ENCODE measurements at places on chromosomes 3 and 15.

DNA sequence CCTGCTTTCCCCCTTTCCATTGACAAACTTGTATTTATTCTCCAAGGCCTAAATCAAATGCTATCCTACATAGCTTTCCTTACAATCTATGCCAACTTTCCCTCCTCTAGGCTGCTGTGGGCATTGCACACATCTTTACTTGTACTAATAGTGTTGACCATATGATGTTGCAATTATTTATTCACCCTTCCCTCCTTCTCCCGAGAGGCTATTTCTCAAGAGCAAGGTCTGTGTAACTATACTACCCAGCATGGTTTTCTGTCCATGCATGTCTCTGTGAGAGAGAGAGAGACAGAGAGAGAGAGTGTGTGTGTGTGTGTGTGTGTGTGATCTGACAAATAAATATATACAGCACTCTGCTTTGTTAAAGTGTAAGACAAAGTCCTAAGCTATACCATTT, 63.8 kb downstream of the GTPBP8 start:
- DNase-seq, result no peak

DNA sequence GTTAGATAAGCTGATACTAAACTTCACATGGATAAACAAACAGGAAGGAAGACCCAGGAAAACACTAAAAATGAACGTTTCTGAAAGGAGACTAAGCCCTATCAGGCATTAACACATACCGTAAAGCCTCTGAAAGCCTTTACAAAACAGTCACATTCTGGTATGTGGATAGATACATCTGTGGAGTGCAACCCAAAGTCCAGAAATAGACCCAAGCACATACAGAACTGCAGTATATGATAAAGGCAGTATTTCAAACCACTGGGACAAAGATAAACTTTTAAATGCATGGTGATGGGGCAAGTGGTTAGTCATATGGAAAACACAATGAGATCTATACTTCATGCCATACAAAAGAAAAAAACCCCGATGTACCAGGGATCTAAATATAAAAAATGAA, 26.0 kb downstream of the DCBLD2 start:
- no peak for DNase-seq

- no peak for DNase-seq
Measured at GRCh38 chr3:134824791-134825190, 29.7 kb downstream of the EPHB1 start.

GRCh38 chr3:151962912-151963311, 89.5 kb downstream of the SUCNR1 start:
- no peak for DNase-seq

DNA sequence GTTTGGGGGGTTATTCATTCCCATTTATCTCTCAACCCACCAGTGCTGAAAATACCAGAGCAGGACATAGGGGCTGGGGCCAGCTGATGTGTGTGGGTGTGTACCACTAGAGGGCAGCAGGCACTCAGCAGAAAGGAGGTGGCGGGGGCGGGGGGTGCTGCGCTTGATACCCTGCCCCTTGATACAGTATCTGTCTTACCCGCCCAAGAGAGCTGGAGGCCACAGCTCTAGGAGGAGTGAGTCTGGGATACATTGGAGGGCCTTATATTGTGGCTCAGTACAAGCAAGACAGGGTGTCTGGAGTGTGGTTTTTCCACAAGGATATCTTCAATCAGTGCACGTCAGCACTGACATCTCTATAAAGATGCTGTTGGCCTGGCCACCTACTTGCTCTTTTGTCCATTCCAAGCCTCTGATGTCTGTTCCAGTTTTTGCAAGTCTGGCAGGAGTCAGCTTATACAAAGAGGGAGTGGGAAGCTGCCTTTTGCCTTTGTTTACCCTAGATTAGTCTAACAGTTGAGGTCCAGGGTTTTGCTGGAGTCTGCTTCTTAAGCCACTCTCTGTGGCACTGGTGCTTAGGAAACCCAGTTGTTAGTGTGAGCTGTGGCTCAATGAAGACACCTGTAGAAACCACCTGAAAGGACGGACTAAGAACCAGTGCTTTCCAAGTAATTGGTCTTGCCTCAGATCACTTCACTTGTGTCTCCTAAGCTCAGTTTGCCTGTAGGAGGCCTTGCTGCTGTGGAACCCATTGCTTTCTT, 1.5 kb upstream of the RBM15B start:
- peak; percentile 75 for DNase-seq

GRCh38 chr3:39937315-39937714, 127.9 kb downstream of the MYRIP start:
- no peak for DNase-seq

DNA sequence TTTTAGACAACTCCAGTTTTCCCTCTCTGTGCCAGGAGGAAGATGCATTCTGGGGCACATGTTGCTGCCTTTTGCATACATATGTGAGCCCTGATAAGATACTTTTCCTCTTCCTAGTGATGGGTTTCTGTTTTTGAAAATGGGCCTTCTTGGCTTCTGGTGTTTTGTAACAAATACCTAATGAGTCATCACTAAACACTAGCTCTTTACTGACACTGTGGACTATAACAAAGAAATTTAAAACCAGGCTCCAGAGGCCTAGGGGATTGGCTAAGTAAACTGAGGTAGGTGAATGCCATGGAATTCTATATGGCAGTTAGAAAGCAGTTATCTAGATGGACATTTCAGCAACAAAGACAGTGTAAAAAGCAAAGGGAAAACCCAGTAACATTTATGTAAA, 93.4 kb upstream of the NR2E3 start:
- no peak for DNase-seq

DNA sequence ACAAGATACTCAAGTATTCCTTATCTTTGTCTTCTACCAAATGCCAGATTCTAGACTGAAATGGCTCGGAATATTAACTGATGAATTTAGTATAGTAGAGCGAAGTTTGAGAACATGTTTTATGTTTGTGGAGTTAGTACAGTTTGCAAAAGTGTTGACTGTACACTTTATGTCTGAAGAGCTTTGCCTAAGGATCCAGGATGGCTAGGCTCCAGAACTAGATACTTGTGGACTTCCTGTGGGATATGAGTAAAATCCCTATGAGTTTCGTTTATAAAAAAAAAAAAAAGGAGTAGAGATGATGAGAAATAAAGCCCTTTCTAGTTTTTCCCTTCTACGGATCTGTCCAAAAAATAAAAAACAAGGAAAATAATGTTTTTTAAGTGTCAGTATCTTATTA, 96.7 kb downstream of the TP63 start:
- no peak for DNase-seq

DNA sequence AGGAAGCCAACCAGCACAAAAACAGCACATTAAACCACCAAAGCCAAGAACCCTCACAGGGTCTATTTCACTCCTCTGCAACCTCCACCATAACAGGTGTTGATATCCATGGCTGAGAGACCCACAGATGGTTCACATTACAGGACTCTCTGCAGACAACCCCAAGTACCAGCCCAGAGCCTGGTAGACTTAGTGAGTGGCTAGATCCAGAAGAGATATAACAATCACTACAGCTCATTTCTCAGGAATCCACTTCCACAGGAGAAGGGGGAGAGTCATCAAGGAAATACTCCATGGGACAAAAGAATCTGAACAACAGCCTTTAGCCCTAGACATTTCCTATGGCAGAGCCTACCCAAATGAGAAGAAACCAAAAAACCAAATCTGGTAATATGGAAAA, 168.1 kb upstream of the CD96 start:
- no peak for DNase-seq

DNA sequence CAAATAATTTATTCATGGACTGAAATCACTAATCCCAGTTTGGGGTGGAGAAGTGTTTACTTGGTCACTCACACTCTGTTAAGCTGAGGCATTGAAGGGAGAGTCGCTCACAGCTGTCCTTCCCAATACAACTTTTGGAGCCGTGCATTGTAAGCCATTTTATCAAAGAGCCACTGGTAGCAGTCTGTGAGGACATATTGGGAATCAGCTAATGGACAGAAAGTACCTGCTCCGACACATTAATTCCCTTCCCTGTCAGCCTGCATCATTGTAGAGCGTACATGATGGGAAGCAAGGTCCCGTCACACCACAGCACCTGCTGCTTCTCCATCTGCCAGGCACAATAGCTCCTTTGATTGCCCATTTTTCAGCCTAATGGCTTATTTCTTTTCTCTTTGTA, 643.2 kb downstream of the SQOR start:
- no peak for DNase-seq

- no peak for DNase-seq
Measured at GRCh38 chr3:60202052-60202726, 1049.1 kb downstream of the FHIT start.

- DNase-seq, result no peak
Measured at GRCh38 chr3:67647390-67647878, 7.0 kb downstream of the SUCLG2 start.

- DNase-seq, result no peak
Measured at GRCh38 chr15:28984421-28985315, 98.9 kb downstream of the APBA2 start.

- DNase-seq, result no peak
Measured at GRCh38 chr3:160023476-160023875, 34.8 kb downstream of the IL12A start.

GRCh38 chr15:63633312-63633711, 36.1 kb downstream of the FBXL22 start:
- no peak for DNase-seq

GRCh38 chr3:119609301-119609700, 11.6 kb downstream of the PLA1A start:
- no peak for DNase-seq

DNA sequence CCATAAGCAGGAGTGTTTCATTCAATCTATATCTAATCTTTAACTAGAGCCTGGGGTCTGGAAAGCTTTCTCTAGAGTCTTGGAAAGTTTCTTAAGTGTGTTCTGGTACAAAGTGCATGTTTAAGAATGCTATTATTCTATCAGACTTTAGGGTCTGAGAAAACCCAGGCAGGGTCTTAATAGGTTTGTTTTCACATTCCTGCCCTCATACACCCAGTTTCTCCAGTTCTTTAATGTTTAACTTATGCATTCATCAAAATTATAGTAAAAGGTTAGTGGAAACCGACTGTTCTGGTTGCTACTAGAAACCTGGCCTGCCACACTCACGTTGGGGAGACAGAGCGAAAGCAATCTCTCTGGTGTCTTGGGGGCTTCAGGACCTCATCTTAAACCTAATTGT, 102.9 kb upstream of the WDR72 start:
- no peak for DNase-seq

DNA sequence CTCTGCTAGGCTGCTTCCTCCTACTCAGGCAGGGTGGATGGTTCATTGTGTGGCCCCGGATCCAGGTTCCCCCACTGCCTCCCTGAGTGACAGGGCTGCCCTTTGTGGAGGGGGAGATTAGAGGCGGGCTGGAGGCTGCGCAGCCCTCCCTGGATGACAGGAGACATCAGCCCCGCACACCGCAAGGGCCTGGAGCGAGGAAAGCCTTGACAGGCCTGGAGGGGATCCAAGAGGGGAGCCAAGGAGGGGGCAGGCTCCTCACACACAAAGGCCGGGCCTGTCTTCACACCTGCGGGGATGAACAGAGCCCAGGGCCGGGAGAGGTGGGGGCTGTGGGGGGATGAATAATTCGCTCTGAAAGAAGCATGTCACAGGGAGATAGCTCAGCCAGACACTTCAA, 72.9 kb downstream of the RPN1 start:
- no peak for DNase-seq

DNA sequence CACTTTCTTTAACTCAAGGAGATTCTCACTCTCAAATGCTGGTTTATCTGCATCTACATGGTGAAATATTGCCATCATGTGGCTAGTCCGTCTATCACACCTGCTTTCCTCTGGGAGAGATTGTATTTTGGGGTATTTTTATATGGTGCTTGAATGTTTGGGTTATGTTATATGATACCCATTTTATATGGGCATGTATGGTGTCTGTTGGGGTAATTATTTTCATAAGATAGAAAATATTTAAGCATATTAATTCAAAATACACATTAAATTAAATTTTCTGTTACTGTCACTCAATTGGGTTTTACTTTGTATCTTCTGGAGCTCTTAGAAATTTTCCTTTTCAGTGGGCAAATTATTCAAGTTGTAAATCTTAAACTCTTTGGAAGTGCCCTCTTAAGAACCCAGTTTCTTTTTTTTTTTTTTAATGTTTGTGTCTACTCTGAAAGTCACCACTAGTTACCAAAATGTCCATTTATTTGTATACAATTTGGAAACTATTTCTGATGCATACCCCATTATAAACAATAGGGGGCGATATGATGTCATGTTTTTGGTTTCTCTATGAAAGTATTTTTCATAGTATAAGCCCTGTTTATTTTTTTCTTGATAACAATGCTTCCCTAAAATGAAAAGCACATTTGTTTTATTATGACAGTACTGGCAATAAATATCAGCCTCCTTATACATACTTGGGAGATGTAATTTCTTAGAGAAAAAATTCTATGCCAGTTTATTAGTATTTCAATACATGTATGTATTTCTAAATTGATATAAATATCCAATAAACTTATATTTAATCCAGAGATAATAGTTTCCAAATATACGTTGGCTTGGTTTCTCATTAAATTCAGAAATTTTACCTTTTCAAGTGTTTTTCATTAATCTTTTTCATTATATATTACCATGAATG, 36.1 kb upstream of the PLSCR5 start:
- DNase-seq, result peak; percentile 25

- DNase-seq, result no peak
Measured at GRCh38 chr15:48447657-48448056, 116.4 kb downstream of the DUT start.

GRCh38 chr15:79315623-79316328, 4.9 kb downstream of the TMED3 start:
- DNase-seq, result no peak

GRCh38 chr3:184777566-184778356, 34.2 kb upstream of the VPS8 start:
- DNase-seq, result peak; percentile 90

DNA sequence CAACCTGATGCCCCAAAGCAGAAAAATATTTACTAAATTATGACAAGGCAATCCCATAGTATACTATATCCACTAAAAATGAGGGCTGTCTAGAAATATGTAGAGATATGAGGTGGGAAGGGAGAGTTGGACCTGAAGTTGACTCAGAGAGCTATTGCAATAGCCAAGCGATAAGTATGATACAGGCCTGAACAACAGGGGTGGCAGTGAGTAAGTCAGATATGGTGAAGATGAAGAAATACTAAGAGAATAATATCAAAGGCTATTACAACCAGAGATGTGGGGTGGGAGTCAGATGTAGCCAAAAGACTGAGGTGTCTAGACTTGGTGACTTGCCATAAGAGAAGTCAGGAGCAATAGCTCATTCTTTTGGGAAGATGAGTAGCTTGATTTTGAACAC, 9.2 kb downstream of the HSPBAP1 start:
- DNase-seq, result no peak

DNA sequence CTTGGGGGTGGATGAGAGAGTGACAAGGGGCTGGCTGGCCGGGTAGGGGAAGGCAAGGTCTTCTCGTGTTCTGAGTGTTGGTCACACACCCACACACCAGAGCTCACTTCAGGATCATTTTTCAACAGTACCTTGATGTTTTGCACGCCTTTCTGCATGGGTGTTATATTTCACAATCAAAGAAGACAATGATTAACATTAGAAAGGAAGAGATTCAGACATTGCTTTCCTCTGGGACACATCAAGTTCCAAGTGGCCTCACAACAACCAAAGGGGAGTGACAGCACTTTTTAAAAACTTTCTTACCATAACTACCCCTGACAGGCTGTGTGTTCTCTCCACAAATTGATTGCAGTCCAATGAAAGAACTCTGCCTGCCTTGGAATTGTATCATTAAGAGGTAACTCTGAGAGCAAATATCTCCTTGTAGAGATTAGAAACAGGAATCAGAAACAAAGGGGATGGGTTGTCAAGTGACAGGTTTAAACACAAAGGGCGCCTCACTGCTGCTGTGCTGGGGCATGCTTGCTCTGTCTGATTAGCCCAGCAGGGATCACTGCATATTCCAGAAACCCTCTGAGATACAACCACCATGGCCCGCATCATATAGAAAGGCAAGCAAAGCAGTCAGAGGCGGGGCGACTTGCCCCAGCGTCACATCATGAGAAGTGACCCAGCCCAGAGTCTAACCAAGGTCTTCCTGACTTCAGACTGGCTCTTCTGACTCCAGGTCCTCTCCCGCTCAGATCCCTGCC, 230.8 kb downstream of the FEZF2 start:
- DNase-seq, result no peak
